ENCODE measurements at places on chromosomes 12 and 14.

- DNase-seq: peak; percentile 44
Measured at GRCh38 chr12:40010899-40011774, 94.7 kb downstream of the SLC2A13 start.

- peak; percentile 74 for DNase-seq
Measured at GRCh38 chr14:78297858-78298257, 127.7 kb downstream of the NRXN3 start.

- DNase-seq: no peak
Measured at GRCh38 chr14:94042433-94043091, 16.4 kb downstream of the OTUB2 start.

- DNase-seq: no peak
Measured at GRCh38 chr14:102164241-102164641, 24.5 kb downstream of the WDR20 start.

DNA sequence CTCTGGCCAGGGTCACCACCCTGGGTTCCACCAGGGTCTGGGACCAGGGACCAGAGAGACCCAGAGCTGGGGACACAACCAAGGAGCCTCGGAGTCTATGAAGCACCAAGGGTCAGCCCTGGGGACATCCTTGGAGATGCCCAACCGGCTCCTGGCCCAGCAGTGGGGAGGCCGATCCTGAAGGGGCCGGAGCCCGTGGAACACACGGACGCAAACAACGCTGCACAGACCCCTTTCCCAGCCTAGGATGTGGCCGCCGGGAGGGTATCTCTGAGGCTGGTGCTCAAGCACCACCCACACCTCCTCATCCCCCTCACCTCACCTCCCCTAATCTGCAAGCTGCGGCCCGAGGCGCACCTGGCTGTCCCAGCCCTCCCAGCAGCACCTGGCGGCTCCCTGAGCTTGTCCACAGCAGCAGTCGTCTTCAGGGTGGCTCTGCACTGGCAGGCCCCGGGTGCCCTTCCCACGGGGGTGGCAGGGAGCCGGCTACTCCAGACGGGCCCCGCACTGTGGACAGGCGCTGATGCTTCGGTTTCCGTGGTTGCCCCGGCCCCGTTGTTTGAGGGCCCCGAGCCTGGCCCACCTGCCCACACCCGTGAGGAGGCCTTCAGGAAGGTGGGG lies 146.8 kb upstream of the C14orf180 start:
- DNase-seq: no peak

DNA sequence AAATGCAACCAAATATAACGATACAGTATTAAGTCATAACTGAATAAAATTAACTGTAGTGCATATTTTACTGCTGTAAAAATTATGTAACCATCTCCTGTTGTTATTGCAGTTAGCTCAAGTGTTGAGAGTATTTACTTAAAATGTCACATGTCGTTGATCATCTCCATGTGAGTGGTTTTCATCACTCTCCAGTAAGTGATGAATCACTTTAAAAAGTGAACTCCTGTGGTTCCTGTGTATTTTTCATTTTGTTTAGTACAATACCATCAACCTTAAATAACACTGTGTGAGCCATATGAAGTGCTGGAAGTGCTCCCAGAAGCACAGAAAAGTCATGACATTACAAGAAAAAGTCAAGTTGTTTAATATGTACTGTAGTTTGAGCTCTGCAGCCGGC lies 104.7 kb upstream of the SLCO1B1 start:
- no peak for DNase-seq

DNA sequence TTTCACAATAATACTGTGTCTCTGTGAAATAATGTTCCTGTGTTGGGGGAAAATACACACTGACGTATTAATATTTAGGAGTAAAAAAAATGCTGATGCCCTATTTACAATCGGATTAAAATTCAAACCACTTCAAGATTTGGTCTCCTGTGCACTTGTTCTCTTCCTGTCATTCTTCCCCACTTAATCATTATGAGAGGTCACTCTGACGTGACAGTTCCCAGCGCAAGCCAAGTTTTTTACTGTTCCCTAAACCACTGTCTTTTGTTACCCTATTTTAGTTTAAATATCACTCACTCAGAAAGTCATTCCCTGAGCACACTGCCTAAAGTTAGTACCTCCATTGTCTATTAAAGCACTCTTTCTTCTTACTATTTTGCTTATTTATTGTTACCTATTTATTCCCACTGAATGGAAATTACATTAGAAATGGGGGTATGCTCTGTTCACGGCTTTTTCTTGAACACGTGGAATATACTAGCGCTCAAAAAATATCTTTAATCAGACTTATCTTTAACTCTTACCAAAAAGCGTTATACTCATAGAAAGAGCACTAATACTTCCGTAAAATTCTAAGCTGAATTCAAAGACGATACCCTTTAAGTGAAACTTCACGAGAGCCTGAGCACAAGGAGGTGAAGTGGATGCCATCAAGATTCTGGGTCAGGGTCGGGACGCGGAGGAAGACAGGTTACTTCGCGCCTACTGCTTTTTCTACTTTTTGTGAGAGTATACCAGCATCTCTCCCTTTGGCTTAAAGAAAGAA lies 670 bp upstream of the PSMA3 start:
- DNase-seq: no peak

- DNase-seq: no peak
Measured at GRCh38 chr12:51020448-51021182, 5.6 kb downstream of the SLC11A2 start.

DNA sequence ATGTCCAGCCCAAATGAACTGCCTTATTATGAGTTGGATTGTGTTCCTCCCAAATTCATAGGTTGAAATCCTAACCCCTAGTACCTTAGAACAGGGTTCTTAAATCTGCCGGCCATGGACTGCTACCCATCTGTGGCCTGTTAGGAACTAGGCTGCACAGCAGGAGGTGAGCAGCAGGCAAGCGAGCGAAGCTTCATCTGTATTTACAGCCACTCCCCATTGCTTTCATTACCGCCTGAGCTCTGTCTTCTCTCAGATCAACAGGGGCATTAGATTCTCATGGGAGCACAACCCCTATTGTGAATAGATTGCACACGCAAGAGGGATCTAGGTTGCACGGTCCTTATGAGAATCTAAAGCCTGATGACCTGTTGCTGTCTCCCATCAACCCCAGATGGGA lies 9.8 kb upstream of the EML5 start:
- no peak for DNase-seq

- DNase-seq: no peak
Measured at GRCh38 chr14:93953263-93953662, 23.1 kb downstream of the ASB2 start.
